ENCODE measurements at places on chromosomes 3 and 15. TPM values are rescaled to one million over a fixed set of nuclear protein-coding genes. Genes with fewer than 3 reads are reported as not detected.

DNA sequence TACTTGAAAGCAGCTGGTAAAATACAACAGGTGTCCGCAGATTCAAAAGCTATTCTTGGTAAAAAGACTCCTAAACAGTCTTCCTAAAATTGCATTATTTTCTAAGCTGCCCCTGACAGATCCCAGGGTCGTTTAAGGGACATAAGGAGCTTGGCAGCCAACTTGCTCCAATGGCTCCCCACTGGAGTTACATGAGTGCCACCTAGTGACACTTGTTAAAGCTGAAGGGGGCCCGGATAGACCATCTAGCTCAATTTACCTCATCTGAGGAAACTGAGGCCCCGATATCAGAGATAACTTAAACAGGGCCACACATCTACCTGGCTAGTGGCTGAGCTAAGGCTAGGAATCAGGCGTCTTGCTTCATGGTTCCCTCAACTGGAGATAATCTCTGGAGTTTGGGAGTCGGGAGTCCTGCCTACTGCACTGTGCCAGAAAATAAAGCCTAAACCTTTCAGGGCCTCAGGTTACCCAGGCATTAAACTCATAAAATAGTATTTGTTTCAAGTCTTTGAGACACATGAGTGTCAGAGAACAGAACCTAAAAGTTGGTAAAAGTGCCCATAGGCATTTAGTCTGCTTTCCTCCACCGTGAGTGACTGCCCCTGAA is 6.5 kb upstream of the TBC1D23 start:
- H3K4me3 ChIP-seq: no peak overlapping the region
- no peak overlapping the region for H3K27ac ChIP-seq
- no peaks in the 10 kb centered on the region for H3K4me1 ChIP-seq
- H3K27me3 ChIP-seq: no peaks in the 10 kb centered on the region
- H3K36me3 ChIP-seq: no peaks in the 10 kb centered on the region

- DNase-seq: no peak
- H3K4me1 ChIP-seq: no peaks in the 10 kb centered on the region
- H3K4me3 ChIP-seq: no peak overlapping the region
- H3K27ac ChIP-seq: no peak overlapping the region
Observed at GRCh38 chr3:37392957-37393356, 218.6 kb upstream of the LRRFIP2 start.

- H3K27ac ChIP-seq: no peak overlapping the region
- no peaks in the 10 kb centered on the region for H3K36me3 ChIP-seq
- H3K27me3 ChIP-seq: no peaks in the 10 kb centered on the region
- DNase-seq: no peak
Observed at GRCh38 chr15:26020871-26021270, 157.7 kb upstream of the ATP10A start.

GRCh38 chr3:160154033-160154432 is 71.2 kb upstream of the C3orf80 start:
- no peaks in the 10 kb centered on the region for H3K4me1 ChIP-seq
- peaks cover 2% of the 10 kb centered on the region for H3K27me3 ChIP-seq
- H3K36me3 ChIP-seq: no peaks in the 10 kb centered on the region
- no peak overlapping the region for H3K4me3 ChIP-seq

- peaks cover 12% of the 10 kb centered on the region for H3K36me3 ChIP-seq
- H3K27ac ChIP-seq: no peak overlapping the region
- H3K4me3 ChIP-seq: no peak overlapping the region
- H3K4me1 ChIP-seq: peaks cover 4% of the 10 kb centered on the region
- DNase-seq: no peak
Observed at GRCh38 chr15:68154923-68155559, 50.1 kb downstream of the CALML4 start.

MGLL gene
- 34.2 TPM for polyA plus RNA-seq

GOLGB1 gene
- 21.7 TPM for polyA plus RNA-seq

SYNPR gene
- not detected for polyA plus RNA-seq

All from keratinocyte (primary cell).